Activated CD8-positive, alpha-beta memory T cell treated with anti-CD3 and anti-CD28 coated beads for 24 hours (primary cell): ENCODE measurements at places on chromosomes 5 and 9.

DNA sequence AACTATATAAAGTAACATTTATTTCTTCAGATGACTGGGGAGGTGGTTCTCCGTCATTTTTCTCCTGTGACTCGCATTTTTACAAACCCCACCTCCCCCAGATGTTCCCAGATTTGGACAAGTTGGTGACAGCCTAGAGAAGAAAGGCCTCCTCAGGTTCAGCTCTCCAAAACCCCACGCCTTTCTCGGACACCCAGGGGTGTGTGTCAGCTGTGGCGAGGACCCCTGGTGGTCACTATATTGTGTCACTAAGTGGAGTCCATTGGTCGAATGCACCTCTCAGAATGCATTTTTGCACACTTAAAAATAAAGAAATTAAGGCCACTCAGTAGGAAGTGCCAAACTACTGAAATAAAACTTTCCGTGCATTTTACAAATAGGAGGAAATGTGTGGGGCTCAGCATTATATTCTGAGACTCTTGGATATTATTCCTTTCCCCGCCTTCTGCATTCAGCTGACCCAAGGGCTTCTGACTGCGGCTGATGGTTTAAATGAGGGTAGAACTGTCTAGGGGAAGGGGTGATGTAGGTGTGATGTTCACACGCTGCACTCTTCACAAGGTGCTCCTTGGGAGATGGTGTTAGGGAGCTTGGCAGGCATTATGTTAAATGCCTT, 47.6 kb downstream of the ACO1 start:
- peak; percentile 62 for DNase-seq

DNA sequence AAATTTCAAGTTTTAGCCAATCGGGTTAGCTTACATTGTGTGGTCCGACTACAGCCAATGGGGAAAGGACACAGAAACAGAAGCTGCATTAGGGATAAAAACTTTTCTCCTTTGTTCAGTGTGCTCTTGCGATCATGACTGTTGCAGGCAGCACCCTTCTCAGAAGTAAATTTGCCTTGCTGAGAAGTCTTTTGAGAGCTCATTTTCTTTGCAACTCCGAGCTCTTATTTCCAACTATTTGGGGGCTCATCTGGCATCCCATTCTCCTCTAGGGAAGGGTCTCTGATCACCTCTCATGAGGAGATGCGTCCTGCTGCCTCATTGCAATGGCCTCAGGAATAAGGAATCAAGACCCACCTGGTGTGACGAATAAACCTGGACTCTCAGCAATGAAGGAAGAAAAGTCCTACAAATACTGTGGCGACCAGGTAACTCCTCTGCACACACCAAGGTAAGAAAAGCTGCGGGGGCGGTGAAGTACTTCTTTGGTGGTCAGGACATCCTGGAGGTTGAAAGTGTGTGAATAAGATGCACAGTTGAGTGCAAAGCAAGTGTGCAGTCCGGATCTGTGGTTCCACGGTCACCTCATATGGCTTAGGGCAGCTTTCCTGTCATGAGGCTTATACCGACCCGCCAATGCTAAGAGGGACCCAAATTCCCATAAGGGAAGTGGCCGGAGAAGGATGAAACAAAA, 20.4 kb downstream of the CNOT8 start:
- no peak for DNase-seq

DNA sequence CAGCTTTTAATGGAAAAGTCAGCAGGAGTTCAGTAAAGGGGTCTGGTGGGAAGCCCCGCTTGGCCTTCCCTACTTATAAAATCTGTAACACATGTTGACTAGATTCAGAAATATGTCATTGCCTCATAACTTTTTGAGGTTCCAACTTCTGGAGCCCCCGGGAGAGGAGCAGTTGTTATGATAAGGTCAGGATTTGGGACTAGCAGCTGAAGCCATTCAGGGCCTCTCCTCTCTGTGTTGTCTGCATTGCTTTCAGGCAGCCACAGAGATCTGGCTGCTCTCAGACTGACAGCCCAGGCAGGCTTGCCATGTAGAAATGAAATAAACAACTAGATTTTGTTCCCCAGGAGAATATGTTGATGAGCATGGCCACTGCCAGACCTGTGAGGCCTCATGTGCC, 167.1 kb downstream of the RFK start:
- DNase-seq: no peak

- no peak for DNase-seq
Measured at GRCh38 chr9:136052991-136053756, 41.9 kb downstream of the NACC2 start.
